Esophagus mucosa (tissue), 1 donor: ENCODE measurements at places on chromosomes 13 and 19.

- no peak for ATAC-seq
Measured at GRCh38 chr13:38900188-38900587, 90.4 kb downstream of the STOML3 start.

DNA sequence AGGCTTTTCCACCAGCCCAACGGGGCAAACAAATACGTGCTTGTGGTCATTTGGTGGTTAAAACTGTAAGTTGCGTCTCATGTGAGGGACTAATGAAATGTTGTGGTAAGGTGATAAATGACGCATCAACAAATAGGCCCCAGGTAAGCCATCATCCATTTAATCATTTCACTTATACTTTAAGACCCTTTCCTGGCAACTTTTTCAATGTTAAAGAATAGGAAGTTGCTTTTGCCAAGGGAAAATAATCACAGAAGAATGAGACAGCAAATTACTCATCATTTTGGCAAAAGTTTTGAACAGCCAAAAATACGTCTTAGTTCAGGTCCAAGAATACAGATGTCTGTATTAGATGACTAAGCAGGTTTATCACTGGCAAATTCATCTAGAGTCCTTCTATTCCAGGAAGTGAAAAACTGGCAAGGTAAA, 660.4 kb downstream of the SLITRK1 start:
- ATAC-seq = peak; percentile 76

GRCh38 chr19:7360393-7360984, 11.8 kb downstream of the ARHGEF18 start:
- ATAC-seq = no peak

GRCh38 chr13:95251641-95252040, 49.6 kb downstream of the ABCC4 start:
- ATAC-seq = no peak

DNA sequence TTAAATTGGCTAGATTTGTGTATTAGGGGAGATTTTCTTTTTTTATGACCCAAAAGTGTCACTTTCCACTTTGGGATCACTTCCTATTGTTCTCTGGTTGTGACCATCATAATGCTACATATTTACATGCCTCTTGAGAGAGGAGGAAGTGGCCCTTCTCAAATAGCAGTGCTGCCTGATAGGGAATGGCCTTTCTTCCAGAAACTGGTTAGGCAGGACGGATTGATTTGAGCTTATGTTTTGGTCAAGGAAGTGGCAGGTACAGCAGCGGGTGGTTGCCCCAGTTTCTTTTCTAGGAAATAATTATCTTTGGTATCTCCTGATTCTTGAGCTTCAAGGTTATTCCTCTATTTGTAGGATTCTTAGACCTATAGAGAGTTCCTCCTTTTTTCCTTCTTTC, 21.9 kb upstream of the WTIP start:
- ATAC-seq = peak; percentile 60

- ATAC-seq = no peak
Measured at GRCh38 chr13:58056426-58056825, 424.9 kb downstream of the PCDH17 start.

GRCh38 chr13:64293923-64294322, 2878.3 kb upstream of the PCDH20 start:
- ATAC-seq = no peak

DNA sequence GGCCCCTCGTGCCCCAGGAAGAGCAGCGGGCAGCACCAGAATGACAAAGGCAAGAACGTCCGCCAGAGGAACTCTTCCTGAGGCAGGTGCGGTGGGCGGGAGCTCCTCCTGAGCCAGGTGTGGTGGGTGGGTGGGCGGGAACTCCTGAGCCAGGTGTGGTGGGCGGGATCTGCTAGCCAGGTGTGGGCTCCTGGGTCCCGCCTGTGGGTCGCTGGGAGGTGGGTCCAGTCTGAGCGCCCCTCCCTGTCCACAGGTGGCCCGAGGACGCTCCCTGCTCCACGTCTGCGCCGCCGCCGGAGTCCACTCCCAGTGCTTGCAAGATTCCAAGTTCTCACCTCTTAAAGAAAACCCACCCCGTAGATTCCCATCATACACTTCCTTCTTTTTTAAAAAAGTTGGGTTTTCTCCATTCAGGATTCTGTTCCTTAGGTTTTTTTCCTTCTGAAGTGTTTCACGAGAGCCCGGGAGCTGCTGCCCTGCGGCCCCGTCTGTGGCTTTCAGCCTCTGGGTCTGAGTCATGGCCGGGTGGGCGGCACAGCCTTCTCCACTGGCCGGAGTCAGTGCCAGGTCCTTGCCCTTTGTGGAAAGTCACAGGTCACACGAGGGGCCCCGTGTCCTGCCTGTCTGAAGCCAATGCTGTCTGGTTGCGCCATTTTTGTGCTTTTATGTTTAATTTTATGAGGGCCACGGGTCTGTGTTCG, 7.0 kb upstream of the HCN2 start:
- no peak for ATAC-seq

GRCh38 chr19:18304458-18305310, 18.2 kb downstream of the LSM4 start:
- ATAC-seq = peak; percentile 59

GRCh38 chr13:41259875-41260501, 3.4 kb downstream of the MTRF1 start:
- peak; percentile 78 for ATAC-seq

GRCh38 chr13:110249326-110249725, 57.6 kb downstream of the COL4A1 start:
- no peak for ATAC-seq

GRCh38 chr19:50313812-50314536, 15.2 kb downstream of the KCNC3 start:
- ATAC-seq = no peak

DNA sequence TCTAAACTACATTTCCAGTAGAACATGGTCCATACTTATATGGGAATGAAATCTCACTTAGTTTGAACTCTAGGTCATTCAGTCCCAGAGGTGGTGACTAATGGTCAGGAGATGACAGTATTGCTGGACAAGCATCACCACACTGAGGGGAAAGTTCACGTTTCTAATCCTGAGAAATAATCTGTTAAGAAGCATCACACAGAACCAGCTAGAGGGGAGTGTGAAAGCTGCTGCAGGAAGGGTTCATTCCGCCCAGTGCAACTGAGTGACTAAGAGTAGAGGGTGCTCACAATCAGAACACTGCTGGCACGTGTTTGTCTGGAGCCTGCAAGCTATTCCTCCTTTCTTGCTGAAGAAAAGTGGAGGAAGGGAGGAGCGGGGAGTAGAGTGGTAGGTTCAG, 2.7 kb downstream of the COL4A1 start:
- ATAC-seq = no peak

DNA sequence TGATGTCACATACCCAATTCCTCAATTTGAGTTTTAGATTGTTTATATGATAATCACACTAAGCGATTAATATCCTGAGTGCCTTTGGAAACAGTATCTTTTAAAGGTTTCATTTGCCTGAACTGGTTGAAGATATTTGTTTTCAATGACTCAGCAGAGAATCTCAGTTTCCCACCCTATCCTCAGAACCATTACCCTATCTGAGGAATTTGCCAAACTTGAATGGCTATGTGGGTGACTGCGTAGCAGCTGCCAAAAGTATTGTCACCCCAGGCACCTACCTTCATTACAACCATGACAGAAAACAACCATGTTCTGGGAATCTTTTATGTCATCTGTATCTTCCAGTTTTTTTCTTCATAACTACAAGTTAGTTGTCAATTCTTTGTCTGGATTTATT, 440.1 kb upstream of the NBEA start:
- no peak for ATAC-seq

- ATAC-seq = no peak
Measured at GRCh38 chr19:55245236-55245904, 13.4 kb downstream of the PPP6R1 start.

- ATAC-seq = no peak
Measured at GRCh38 chr19:5148794-5149190, 179.9 kb downstream of the KDM4B start.

DNA sequence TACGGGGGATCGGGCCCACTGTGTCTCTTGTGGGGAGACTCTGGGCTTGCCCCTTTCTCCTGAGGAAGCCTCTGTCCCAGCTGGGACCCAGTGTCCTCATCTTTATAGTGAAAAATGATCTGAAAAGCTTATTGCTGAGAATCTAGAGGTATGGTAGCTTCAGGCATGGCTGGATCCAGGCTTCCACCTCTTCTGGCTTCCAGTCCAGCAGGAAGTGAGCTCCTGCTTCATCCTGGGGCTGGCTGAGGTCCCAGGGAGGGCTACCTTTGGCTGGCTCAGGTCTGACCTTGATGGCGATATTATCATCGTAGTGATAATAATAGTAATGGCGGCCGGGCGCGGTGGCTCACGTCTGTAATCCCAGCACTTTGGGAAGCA, 3.0 kb downstream of the SLC5A5 start:
- no peak for ATAC-seq

DNA sequence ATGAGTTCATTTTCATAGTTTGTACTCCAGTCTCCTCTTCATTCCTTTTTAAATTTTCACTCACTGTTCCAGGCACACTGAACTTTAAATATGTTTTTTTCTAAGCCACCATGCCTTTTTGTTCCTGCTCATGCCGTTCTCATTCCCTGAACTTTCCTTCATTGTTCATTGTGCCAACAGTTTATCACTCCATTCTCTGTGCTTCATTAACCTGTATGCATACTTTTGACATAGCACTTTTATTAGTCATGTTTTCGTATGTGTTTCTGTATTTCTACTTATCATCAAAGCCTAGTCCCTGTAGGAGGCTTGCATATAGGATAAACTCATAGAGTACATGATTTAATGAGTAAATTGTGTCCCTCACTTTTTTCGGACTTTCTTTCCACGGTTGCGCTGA, 65.3 kb downstream of the PCDH20 start:
- ATAC-seq = no peak

GRCh38 chr19:51387924-51388389, at the start of gene LIM2:
LIM2 (minus strand) TSS chr19:51387974; CDS start chr19:51387443, 531 bp downstream.
- ATAC-seq = peak; percentile 21

DNA sequence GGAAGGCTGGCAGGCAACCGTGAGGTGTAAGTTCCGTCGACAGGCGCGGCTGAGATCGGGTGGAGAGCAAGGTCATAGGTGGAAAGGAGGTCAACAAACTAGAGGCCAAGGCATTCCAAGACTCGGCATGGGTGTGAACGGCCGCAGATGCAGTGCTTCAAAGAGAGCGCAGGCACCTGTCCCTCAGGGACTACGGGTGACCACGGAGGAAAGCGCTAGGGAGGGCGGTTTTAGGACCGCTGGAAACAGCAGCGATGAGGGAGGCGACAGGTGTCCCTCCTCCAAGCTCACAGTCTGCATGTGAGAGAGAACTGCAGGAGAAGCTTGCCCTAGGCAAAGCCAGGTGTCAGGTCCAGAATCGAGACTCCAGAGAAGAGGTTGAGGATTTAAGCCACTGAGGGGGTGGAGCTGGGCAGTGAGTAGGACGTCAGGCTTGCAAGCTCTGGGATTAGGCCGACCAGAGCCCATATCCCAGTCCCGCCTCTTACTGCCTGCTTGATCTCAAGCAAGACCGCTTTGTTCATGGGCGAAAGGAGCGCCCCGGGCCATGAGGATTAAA, 1.6 kb upstream of the MLNR start:
- no peak for ATAC-seq

GRCh38 chr13:28741084-28741491, 22.3 kb upstream of the SLC46A3 start:
- no peak for ATAC-seq

- no peak for ATAC-seq
Measured at GRCh38 chr19:27392027-27392632, 1820.8 kb downstream of the UQCRFS1 start.

- ATAC-seq = no peak
Measured at GRCh38 chr19:18259893-18260292, 14.4 kb downstream of the IQCN start.

- ATAC-seq = no peak
Measured at GRCh38 chr19:15247107-15248014, 15.1 kb upstream of the EPHX3 start.

- peak; percentile 2 for ATAC-seq
Measured at GRCh38 chr19:55468054-55468393, 3.5 kb upstream of the C19orf85 start.

DNA sequence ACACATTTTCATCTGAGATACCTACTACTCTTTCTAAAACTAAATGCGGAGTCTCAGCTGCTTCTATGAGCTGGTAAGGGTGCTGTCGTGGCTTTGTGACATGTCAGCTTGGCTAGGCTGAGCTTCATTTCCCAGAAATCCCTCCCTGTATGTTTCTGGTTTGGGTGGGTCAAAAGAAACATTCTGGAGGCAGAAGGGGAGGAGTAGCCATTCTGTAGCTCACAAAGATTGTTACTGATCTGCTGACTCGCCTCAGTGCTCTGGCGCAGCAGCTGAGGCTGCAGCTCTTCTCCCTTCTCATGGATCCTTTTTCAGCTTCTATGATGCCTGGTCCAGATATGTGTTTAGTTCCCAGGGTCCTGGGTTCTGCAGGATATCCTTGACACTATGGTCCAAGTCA, 114.7 kb downstream of the RAP2A start:
- no peak for ATAC-seq

- ATAC-seq = no peak
Measured at GRCh38 chr19:34308381-34309367, 54.3 kb downstream of the GARRE1 start.

- ATAC-seq = no peak
Measured at GRCh38 chr13:32136716-32137115, 105.1 kb downstream of the FRY start.

GRCh38 chr13:66530686-66531085, 699.5 kb downstream of the PCDH9 start:
- no peak for ATAC-seq

DNA sequence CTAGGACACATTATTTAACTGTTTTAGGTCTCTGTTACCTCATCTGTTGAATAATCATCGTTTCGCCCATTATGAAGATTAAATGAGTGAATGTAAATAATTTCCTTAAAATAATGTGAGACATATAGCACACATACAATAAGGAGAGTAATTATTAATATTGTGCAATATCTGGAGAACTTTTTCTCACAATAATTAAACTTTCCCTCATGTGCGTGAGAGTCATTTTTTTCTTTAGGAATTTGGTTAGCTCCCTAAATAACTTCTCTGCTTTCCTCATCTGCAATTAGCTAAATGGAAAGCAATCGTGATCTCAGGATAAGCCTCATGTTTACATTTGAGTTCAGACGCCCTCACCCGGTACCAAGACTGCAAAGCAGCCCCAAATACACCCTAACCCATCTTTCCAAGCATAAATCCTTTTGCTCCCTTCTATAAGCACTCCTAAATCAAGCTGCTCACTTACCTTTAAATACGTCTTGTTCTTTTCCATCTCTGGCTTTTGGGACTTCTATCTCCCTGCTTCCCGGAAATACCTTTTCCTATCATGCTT, 78.8 kb downstream of the MZT1 start:
- ATAC-seq = no peak

GRCh38 chr19:3118232-3119070, 17.4 kb upstream of the GNA15 start:
- ATAC-seq = no peak

DNA sequence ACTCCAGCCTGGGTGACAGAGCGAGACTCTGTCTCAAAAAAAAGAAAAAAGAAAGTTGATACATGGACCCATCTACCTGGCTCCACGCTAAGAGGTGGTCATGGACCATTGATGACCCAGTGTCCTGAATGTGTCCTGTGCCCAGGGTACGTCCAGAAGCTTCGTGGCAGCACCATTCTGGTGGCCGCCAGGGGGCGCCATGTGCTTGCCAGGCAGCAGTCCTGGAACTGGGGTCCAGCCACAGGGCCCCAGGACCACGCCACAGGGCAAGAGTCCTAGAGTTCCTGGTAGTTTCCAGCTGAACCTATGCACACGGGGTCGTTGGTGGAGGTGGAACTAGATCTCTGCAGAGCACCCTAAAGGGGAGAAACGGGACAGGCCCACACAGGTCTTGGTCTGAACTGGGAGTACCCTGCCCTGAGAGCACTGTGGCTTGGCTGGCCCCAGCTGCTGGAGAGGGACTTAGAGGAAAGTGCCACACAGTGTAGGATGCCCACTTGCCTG, 19.9 kb upstream of the FBXO27 start:
- peak; percentile 58 for ATAC-seq

- ATAC-seq = no peak
Measured at GRCh38 chr13:33686772-33687480, 131.0 kb upstream of the RFC3 start.
